ENCODE measurements at places on chromosomes 3 and 15. TPM values are rescaled to one million over a fixed set of nuclear protein-coding genes. Genes with fewer than 3 reads are reported as not detected.

SERPINI2 gene
- not detected for total RNA-seq

CLPX gene
- 48.9 TPM for total RNA-seq

TCF12 gene
- 140 TPM for total RNA-seq

DPPA2 gene
- not detected for total RNA-seq

PLS1 gene
- total RNA-seq: 7.3 TPM

PPM1L gene
- 1.7 TPM for total RNA-seq

FRMD5 gene
- 0.98 TPM for total RNA-seq

AQR gene
- 33.1 TPM for total RNA-seq

STRIT1 gene
- not detected for total RNA-seq

CD200 gene
- total RNA-seq: 0.44 TPM

PXK gene
- total RNA-seq: 62.2 TPM

CSPG4 gene
- 0.05 TPM for total RNA-seq

FGD5 gene
- total RNA-seq: not detected

GMNC gene
- not detected for total RNA-seq

Measured in MCF 10A (cell line).